Neural crest cell (in vitro differentiated cells): ENCODE measurements at places on chromosomes 1 and 21. TPM values are rescaled to one million over a fixed set of nuclear protein-coding genes. Genes with fewer than 3 reads are reported as not detected.

Gene KRTAP20-2
- total RNA-seq = not detected in 2 replicates

Gene ADGRB2
- total RNA-seq = 17.8 and 18.8 TPM in 2 replicates

Gene PLA2G2E
- not detected in 2 replicates for total RNA-seq

Gene HP1BP3
- 302 and 303 TPM in 2 replicates for total RNA-seq

Gene CRP
- total RNA-seq = not detected in 2 replicates

Gene KCNE2
- total RNA-seq = 0.39 and 0.61 TPM in 2 replicates

Gene CNTN2
- total RNA-seq = 24.9 and 26.3 TPM in 2 replicates

Gene S100A9
- not detected in 2 replicates for total RNA-seq

Gene SLC35F3
- total RNA-seq = 2.5 and 2.6 TPM in 2 replicates

Gene LCE2A
- total RNA-seq = not detected in 2 replicates

Gene MATN1
- total RNA-seq = 0.32 and 0.54 TPM in 2 replicates

- H3K36me3 ChIP-seq = peaks cover 18% of the 10 kb centered on the region
- H3K4me1 ChIP-seq = no peaks in the 10 kb centered on the region
- H3K4me3 ChIP-seq = no peak overlapping the region
- H3K27me3 ChIP-seq = no peaks in the 10 kb centered on the region
These were observed 398.8 kb downstream of the TGFB2 start for GRCh38 chr1:218743861-218744505.

- no peak overlapping the region for H3K27ac ChIP-seq
- H3K36me3 ChIP-seq = no peaks in the 10 kb centered on the region
- peaks cover 2% of the 10 kb centered on the region for H3K4me1 ChIP-seq
- H3K4me3 ChIP-seq = no peak overlapping the region
- peaks cover 9% of the 10 kb centered on the region for H3K27me3 ChIP-seq
These were observed 125.3 kb downstream of the ACTL8 start for GRCh38 chr1:17880449-17880848.

GRCh38 chr1:232875536-232875935 lies 70.3 kb downstream of the MAP10 start:
- no peak for DNase-seq
- H3K4me3 ChIP-seq = no peak overlapping the region
- no peaks in the 10 kb centered on the region for H3K27me3 ChIP-seq
- H3K4me1 ChIP-seq = peaks cover 11% of the 10 kb centered on the region

- no peaks in the 10 kb centered on the region for H3K36me3 ChIP-seq
- no peak for DNase-seq
- H3K27ac ChIP-seq = no peak overlapping the region
- H3K27me3 ChIP-seq = no peaks in the 10 kb centered on the region
- H3K4me1 ChIP-seq = peaks cover 35% of the 10 kb centered on the region
These were observed 19.2 kb downstream of the CAPZB start for GRCh38 chr1:19466112-19466561.

DNA sequence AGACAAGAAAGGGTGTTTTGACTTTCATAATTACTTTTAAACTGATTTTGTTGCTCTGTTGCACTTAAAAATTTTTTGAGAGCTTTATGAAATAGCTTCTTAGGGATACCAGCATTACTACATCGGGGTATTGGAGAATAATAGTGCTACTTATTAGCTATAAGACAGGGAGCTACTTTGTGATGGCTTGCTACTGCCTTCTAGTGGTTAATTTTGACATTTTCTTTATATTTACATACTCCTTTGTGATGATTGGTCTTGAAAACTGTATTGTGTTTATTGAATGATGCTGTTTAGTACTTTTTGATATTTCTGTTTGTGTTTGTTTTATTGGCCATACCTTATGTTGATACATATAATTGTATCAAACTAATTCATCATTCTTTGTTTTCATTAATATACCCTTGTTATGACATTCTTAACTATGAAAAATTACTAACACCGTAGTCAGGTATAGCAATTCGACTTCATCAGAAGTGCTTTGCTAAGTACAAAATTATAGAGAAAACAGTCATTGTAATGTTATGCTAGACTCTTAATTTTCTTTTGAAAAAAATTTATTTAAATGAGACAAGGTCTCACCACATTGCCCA lies 85.5 kb downstream of the CLIC4 start:
- H3K27ac ChIP-seq = no peak overlapping the region
- no peak overlapping the region for H3K4me3 ChIP-seq
- peaks cover 28% of the 10 kb centered on the region for H3K4me1 ChIP-seq
- H3K36me3 ChIP-seq = no peaks in the 10 kb centered on the region
- DNase-seq = no peak

GRCh38 chr1:81954534-81955020 lies 153.8 kb downstream of the ADGRL2 start:
- no peaks in the 10 kb centered on the region for H3K27me3 ChIP-seq
- H3K36me3 ChIP-seq = peaks cover 30% of the 10 kb centered on the region
- H3K27ac ChIP-seq = no peak overlapping the region
- H3K4me1 ChIP-seq = peaks cover 18% of the 10 kb centered on the region
- no peak overlapping the region for H3K4me3 ChIP-seq

DNA sequence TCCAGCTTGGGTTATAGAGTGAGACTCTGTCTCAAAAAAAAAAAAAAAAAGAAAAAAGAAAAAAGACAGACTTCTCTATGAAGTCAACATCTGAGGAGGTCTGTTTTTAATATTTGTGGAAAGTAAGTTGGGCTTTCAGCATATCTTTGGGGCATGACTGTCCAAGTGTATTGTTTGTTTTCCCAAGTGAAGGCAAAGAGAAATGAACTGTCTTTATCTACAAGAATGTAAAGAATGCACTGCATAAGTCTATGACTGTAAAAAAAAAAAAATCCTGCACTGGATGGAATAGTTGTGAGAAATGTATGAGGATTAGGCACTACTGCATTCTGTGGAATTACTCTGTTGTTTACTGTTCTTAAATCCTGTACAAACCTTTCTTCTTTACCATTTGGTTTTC lies 45.6 kb upstream of the TMEM61 start:
- peaks cover 23% of the 10 kb centered on the region for H3K4me1 ChIP-seq
- no peak for DNase-seq
- H3K36me3 ChIP-seq = peaks cover 4% of the 10 kb centered on the region
- no peak overlapping the region for H3K4me3 ChIP-seq
- H3K27me3 ChIP-seq = peaks cover 10% of the 10 kb centered on the region
- H3K27ac ChIP-seq = no peak overlapping the region

DNA sequence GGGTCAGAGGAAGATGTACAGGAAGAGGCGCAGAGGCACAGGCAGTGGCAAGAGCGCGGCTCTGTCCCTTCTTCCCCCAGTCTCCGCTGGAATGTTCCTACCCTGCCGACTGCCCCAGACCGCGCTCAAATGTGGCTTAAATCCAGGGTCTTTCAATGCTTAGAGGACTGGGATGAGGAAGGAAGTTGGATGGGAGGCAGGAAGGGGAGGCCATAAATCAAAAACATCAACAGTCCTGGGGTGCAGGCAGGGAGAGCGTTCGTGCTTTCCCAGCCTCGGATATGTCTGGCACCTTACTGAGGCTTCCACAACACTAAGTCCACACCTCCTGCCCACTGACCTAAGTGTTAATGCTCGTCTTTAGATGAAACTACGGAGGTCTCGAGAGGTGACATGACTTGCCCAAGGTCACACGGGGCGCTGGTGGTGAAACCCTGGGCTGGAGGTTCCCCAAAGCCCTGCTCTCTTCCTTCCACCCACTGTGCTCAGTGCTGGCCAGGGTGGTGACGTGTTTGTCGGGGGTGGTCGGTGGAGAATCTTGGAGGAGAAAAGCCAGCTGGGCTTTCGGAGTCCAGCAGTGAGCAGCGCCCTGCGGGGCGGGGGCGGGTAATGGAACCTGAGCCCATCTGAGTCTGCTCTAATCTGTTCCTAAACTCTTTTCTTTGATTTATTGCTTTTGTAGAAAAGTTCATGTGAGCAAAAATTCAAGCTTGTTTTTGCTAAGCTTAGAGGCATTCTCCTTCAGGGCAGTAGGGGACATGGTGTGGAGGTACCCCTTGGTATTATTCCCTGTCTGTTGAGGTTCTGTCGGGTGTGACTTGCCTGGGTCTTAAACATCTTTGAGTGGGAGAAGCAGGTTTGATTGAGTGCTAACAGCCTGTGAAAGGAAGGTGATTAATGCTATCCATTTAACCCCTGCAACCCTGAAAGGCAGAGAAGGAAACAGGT lies 708 bp downstream of the CDA start:
- peaks cover 73% of the 10 kb centered on the region for H3K27me3 ChIP-seq
- H3K36me3 ChIP-seq = no peaks in the 10 kb centered on the region
- DNase-seq = no peak
- H3K4me1 ChIP-seq = no peaks in the 10 kb centered on the region

GRCh38 chr1:32337855-32338636 lies 2.0 kb upstream of the MARCKSL1 start:
- peak; percentile 53 for DNase-seq
- peaks cover 15% of the 10 kb centered on the region for H3K36me3 ChIP-seq
- peak overlapping the region; percentile 98 for H3K27ac ChIP-seq
- H3K4me3 ChIP-seq = peak overlapping the region; percentile 81
- H3K4me1 ChIP-seq = peaks cover 63% of the 10 kb centered on the region

DNA sequence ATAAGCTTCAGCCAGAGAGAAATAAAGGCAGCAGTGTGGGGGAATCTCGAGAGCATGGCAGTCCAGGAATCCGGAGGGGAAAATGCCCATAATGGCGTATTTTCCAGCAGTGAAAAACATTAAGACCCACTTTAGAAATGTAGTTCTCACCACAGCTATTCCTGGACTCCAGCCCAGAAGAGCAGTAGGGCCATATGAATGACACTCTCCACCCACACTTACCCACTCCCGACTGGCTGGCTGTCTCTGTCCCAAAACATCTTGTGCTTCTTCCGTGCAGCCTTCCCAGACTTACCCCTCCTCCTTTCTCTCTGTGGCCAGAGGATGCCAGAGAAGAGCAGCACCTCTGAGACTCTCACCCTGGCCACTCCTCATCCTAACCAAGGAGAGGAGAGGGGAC lies 56.4 kb downstream of the TRABD2B start:
- DNase-seq = no peak
- H3K4me1 ChIP-seq = no peaks in the 10 kb centered on the region
- no peaks in the 10 kb centered on the region for H3K36me3 ChIP-seq
- no peak overlapping the region for H3K27ac ChIP-seq
- H3K27me3 ChIP-seq = peaks cover 19% of the 10 kb centered on the region
- no peak overlapping the region for H3K4me3 ChIP-seq

- no peak overlapping the region for H3K27ac ChIP-seq
- H3K4me1 ChIP-seq = peaks cover 18% of the 10 kb centered on the region
- H3K4me3 ChIP-seq = no peak overlapping the region
- no peak for DNase-seq
These were observed 39.5 kb downstream of the LRRC8B start for GRCh38 chr1:89563957-89564604.

DNA sequence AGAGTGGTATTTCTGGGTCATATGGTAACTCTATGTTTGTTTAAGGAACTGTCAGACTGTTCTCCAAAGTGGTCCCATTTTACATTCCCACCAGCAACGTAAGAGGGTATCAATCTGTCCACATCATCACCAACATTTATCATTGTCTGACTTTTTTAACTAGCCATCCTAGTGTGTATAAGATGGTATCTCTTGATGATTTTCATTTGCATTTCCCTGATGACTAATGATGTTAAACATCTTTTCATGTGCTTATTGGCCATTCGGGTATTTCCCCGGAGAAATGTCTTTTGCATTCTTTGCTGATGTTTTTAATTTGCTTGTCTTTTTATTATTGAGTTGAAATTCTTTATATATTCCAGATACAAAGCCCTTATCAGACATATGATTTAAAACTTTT lies 370.1 kb upstream of the NR5A2 start:
- peaks cover 3% of the 10 kb centered on the region for H3K27me3 ChIP-seq
- no peak overlapping the region for H3K27ac ChIP-seq
- H3K4me1 ChIP-seq = no peaks in the 10 kb centered on the region
- no peak overlapping the region for H3K4me3 ChIP-seq
- DNase-seq = no peak

DNA sequence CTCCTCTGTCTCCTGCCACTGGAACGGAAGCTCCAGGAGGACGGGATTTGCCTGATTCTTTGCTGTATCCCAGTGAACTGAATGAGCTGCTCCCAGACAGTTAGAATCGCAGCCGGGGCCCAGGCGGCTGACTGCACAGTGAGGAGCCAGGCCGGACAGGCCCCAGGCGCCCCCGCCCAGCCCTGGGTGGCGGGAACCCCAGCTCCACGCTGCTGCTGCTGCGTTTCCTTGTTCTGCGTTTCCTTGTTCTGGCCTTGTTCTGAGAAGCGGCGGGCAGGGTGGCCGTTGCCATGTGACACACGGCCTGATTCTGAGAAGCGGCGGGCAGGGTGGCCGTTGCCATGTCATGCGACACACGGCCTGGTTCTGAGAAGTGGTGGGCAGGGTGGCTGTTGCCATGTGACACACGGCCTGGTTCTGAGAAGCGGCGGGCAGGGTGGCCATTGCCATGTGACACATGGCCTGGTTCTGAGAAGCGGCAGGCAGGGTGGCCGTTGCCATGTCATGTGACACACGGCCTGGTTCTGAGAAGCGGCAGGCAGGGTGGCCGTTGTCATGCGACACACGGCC lies 56.2 kb downstream of the SLC37A1 start:
- H3K4me1 ChIP-seq = peaks cover 24% of the 10 kb centered on the region
- no peaks in the 10 kb centered on the region for H3K27me3 ChIP-seq
- no peak for DNase-seq
- H3K36me3 ChIP-seq = no peaks in the 10 kb centered on the region
- H3K27ac ChIP-seq = no peak overlapping the region

GRCh38 chr1:84339503-84339902 lies 38.0 kb downstream of the SAMD13 start:
- H3K4me1 ChIP-seq = no peaks in the 10 kb centered on the region
- DNase-seq = no peak
- H3K36me3 ChIP-seq = peaks cover 18% of the 10 kb centered on the region
- no peak overlapping the region for H3K4me3 ChIP-seq

DNA sequence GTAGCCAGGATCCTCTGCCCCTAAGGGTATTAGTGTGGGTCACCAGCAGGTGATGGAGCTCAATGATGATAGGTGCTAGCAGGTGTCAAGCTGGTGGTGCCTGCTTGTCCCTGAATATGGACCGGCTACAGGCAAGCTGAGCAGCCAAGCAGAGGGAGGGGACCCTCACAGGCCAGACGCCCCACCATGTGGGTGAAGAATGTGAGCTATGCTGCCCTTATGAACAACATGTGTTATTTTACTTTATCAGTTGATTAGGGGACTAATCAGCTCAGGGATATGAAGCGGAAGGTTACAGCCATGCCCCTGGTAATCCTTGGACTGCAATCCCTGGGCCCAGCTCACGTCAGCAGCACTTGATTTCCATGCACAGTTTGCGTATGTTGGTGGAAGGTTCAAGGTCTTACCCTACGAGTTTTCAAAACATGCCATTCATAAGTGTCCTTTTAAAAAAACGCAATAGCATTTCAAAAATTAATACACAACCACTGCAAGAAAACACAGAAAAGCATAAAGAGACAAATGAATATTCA lies 106.0 kb downstream of the CDC7 start:
- DNase-seq = no peak
- no peaks in the 10 kb centered on the region for H3K27me3 ChIP-seq
- no peak overlapping the region for H3K4me3 ChIP-seq

- peak overlapping the region; percentile 92 for H3K4me3 ChIP-seq
- H3K36me3 ChIP-seq = peaks cover 6% of the 10 kb centered on the region
- H3K27me3 ChIP-seq = peaks cover 3% of the 10 kb centered on the region
- DNase-seq = peak; percentile 39
- H3K27ac ChIP-seq = no peak overlapping the region
- peaks cover 52% of the 10 kb centered on the region for H3K4me1 ChIP-seq
These were observed 838 bp downstream of the CCDC28B start for GRCh38 chr1:32201011-32201855.

GRCh38 chr1:234975122-234975940 lies 153.3 kb downstream of the TOMM20 start:
- no peak overlapping the region for H3K4me3 ChIP-seq
- no peak for DNase-seq
- H3K4me1 ChIP-seq = peaks cover 77% of the 10 kb centered on the region
- H3K36me3 ChIP-seq = no peaks in the 10 kb centered on the region
- peak overlapping the region; percentile 28 for H3K27ac ChIP-seq

- DNase-seq = no peak
- H3K4me3 ChIP-seq = peak overlapping the region; percentile 13
- peak overlapping the region; percentile 43 for H3K27ac ChIP-seq
- H3K27me3 ChIP-seq = no peaks in the 10 kb centered on the region
These were observed 130.6 kb downstream of the AKT3 start for GRCh38 chr1:243719476-243719875.
